Activated naive CD8-positive, alpha-beta T cell treated with anti-CD3 and anti-CD28 coated beads, Interleukin-2, amount 10 ng/mL, durations not matched to agents 7 days and 5 days (primary cell): ENCODE measurements at places on chromosomes 4 and X. TPM values are rescaled to one million over a fixed set of nuclear protein-coding genes. Genes with fewer than 3 reads are reported as not detected.
A peak's percentile ranks its signal among the peaks of the same experiment; 100 is the strongest.

CTBP1 gene
- 194 TPM for total RNA-seq

KIAA1210 gene
- total RNA-seq, result not detected

GASK1B gene
- 0.83 TPM for total RNA-seq

MMAA gene
- total RNA-seq, result 11.0 TPM

ADH1A gene
- not detected for total RNA-seq

PABPC1L2A gene
- total RNA-seq, result not detected

APELA gene
- not detected for total RNA-seq

DNA sequence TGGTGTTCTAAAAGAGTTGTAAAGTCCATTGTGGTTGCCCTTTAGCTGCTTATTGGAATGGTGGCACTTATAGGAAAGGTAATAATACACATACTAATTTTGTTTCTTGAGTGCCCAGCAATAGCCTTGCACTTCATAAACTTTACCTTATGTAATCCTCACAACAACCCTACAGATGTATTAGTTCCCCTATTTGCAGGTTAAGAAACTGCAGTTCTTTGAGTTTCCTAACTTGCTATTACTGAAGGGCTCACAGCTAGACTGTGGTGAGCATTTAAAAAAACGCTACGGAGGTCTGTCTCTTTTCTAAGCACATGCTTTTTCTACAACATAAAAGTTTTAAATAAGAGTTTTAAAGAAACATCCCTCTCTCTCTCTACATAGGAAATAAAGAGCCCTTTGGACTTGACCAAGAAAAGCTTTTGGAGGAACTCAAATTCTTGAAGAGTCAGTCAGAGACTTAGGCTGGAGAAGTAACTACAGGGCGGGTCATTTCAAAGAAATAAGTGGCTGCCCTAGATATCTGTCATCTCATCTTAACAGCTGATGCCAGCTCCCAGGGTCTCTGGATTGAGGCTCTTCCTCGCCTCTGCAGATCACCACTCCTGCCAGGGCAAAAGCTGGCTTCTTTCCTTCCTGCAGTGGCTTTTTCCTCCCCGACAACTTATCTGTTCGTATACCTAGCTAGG lies 42.0 kb upstream of the FBXW7 start:
- H3K36me3 ChIP-seq, result no peaks in the 10 kb centered on the region
- no peak overlapping the region for H3K27ac ChIP-seq
- no peak for DNase-seq
- H3K27me3 ChIP-seq, result peaks cover 14% of the 10 kb centered on the region
- H3K4me3 ChIP-seq, result no peak overlapping the region

DNA sequence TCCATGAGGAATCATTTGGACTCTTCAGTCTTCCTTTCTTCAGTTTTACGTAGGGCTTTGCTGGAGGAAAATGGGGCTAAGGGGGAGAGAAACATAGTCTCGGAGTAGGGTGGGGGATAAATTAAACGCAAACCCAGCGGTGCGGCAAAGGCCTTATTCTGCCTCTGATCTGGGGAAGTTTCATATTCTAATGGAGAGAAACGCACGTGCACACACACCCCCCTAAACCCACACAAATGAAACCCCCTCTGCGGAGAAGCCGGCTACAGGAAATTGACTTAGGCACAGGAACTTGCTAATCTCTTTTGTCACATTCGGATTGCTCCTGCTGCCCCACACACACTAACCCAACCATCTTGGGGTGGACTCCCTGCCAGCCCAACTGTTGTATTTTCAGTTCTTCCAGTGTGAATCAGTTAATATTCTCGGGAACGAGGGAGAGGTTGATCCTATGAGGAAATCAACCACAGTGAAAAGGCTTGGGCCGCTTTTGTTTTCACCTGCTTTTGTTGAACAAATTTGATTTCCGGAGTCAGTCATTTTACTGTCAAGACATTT lies at the start of gene RHOH:
TSS of gene RHOH (plus strand) at position 308 of the 558 bp plus-strand sequence. CDS start 46,356 bp downstream, outside the sequence.
- H3K36me3 ChIP-seq, result peaks cover 43% of the 10 kb centered on the region
- peak within 1 kb of the TSS; percentile 93 for H3K4me3 ChIP-seq
- H3K27me3 ChIP-seq, result no peaks in the 10 kb centered on the region
- H3K27ac ChIP-seq, result peak within 1 kb of the TSS; percentile 97

DNA sequence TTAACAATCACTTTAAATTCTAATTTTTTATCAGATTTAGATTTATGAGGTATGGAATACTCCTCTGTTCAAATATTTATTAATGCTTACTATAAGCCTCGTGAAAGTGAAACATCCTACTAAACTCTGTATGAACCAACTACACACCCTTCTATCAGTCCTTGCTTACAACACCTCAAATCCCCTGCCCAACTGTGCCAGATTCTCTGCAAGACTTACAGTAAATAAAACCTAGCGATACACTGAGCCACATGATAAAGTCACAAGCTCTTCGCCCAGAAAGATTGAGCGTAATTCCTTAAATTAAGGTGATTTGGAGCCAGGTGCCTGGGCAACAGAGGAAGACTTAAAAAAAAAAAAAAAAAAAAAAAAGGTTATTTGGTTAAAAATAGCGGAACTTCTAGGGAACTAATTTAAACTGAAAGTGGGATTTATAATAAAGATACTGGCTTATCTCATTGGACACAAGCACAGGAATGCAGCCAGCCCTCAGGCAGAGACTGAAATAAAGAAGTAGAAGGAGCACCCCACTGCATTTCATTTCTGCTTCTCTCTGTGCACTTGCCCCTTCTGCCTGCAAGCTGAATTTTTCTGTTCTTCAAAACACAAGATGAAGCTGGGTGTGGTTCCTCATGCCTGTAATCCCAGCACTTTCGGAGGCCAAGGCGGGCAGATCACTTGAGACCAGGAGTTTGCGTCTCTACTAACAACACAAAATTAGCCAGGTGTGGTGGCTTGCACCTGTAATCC lies 17.5 kb upstream of the C4orf36 start:
- peaks cover 11% of the 10 kb centered on the region for H3K4me1 ChIP-seq
- H3K36me3 ChIP-seq, result no peaks in the 10 kb centered on the region
- DNase-seq, result no peak
- H3K4me3 ChIP-seq, result no peak overlapping the region
- H3K27ac ChIP-seq, result no peak overlapping the region
- H3K27me3 ChIP-seq, result no peaks in the 10 kb centered on the region

GRCh38 chr4:182370491-182370890 lies 127.3 kb downstream of the TENM3 start:
- H3K4me3 ChIP-seq, result no peak overlapping the region
- no peak for DNase-seq
- no peak overlapping the region for H3K27ac ChIP-seq
- no peaks in the 10 kb centered on the region for H3K27me3 ChIP-seq

DNA sequence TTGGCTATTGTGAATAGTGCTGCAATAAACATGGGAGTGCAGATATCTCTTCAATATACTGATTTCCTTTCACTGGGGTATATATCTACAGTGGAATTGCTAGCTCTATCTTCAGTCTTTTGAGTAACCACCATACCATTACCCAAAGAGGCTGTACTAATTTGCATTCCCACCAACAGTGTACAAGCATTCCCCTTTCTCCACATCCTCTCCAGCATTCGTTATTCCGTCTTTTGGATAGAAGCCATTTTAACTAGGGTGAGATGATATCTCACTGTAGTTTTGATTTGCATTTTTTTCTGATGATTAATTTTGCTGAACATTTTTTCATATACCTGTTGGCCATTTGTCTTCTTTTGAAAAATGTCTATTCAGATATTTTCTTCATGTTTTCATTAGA lies 110.3 kb downstream of the PRDM5 start:
- peaks cover 2% of the 10 kb centered on the region for H3K36me3 ChIP-seq
- H3K4me1 ChIP-seq, result peaks cover 5% of the 10 kb centered on the region
- no peak overlapping the region for H3K4me3 ChIP-seq
- H3K27ac ChIP-seq, result no peak overlapping the region

GRCh38 chr4:36064117-36064516 lies 180.2 kb downstream of the ARAP2 start:
- H3K4me1 ChIP-seq, result no peaks in the 10 kb centered on the region
- peaks cover 23% of the 10 kb centered on the region for H3K36me3 ChIP-seq

- H3K36me3 ChIP-seq, result no peaks in the 10 kb centered on the region
- H3K27me3 ChIP-seq, result peaks cover 2% of the 10 kb centered on the region
- no peaks in the 10 kb centered on the region for H3K4me1 ChIP-seq
- H3K27ac ChIP-seq, result no peak overlapping the region
These were observed 227.3 kb upstream of the NOCT start for GRCh38 chr4:138788267-138788790.

DNA sequence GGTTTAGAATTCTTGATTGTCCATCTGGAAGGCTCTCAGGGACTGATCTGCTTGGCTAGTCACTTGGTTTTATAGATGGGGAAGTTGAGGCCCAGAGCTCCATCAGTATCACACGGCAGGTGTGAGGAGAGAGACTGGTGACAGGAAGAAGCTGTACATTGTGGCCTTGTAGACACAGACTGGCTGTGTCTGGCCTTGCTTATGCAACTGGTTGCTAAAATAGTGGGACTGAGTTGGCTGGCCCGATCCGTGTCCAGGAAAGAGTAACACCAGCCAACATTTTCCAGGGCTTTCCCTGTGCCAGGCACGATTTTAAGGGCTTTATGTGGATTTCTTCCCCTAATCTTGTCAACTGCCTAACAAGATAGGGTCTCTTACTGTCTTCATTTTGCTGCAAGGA lies 2.8 kb downstream of the TBC1D14 start:
- DNase-seq, result no peak
- peaks cover 3% of the 10 kb centered on the region for H3K36me3 ChIP-seq
- no peak overlapping the region for H3K27ac ChIP-seq
- H3K27me3 ChIP-seq, result peaks cover 3% of the 10 kb centered on the region

DNA sequence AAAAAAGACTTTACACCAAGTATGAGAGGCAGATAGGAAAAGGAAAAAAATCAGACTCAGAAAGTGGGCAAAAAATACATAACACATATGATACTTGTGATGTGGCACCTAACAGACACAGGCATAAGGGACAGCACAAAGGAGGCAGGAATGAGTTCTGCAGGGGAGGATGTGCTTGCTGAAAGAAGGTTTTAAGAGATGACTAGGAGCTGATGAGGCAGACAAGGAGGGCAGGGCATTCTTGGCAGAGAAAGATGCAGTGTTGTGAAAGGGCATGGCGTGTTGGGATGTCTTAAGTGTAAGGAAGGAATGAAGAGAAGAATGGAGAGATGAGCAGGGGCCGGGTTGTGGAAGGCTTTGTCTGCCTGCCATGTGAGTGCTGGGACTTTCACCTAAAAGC lies 49.7 kb upstream of the TMEM154 start:
- H3K27ac ChIP-seq, result no peak overlapping the region
- no peaks in the 10 kb centered on the region for H3K36me3 ChIP-seq
- H3K4me1 ChIP-seq, result no peaks in the 10 kb centered on the region
- no peak for DNase-seq

- DNase-seq, result no peak
- H3K4me3 ChIP-seq, result no peak overlapping the region
- no peaks in the 10 kb centered on the region for H3K27me3 ChIP-seq
- no peak overlapping the region for H3K27ac ChIP-seq
- no peaks in the 10 kb centered on the region for H3K4me1 ChIP-seq
- H3K36me3 ChIP-seq, result no peaks in the 10 kb centered on the region
These were observed 673.6 kb upstream of the INTU start for GRCh38 chr4:126959056-126959745.

GRCh38 chrX:136271300-136271699 lies 20.1 kb upstream of the MAP7D3 start:
- no peak overlapping the region for H3K4me3 ChIP-seq
- peaks cover 6% of the 10 kb centered on the region for H3K4me1 ChIP-seq

- H3K4me1 ChIP-seq, result peaks cover 24% of the 10 kb centered on the region
- peak overlapping the region; percentile 32 for H3K4me3 ChIP-seq
- H3K36me3 ChIP-seq, result peaks cover 54% of the 10 kb centered on the region
- no peaks in the 10 kb centered on the region for H3K27me3 ChIP-seq
- peak overlapping the region; percentile 81 for H3K27ac ChIP-seq
These were observed 12.4 kb downstream of the CASP6 start for GRCh38 chr4:109690690-109691410.

- no peaks in the 10 kb centered on the region for H3K27me3 ChIP-seq
- no peak overlapping the region for H3K27ac ChIP-seq
- H3K36me3 ChIP-seq, result no peaks in the 10 kb centered on the region
- no peak for DNase-seq
- H3K4me3 ChIP-seq, result no peak overlapping the region
These were observed 122.3 kb downstream of the TEX13A start for GRCh38 chrX:105098201-105098600.

GRCh38 chr4:34845926-34846325 lies 1398.4 kb downstream of the ARAP2 start:
- no peak for DNase-seq
- H3K27ac ChIP-seq, result no peak overlapping the region
- no peaks in the 10 kb centered on the region for H3K36me3 ChIP-seq

GRCh38 chrX:54798137-54798536 lies at the start of gene ITIH6:
Gene ITIH6 (minus strand): TSS chrX:54798255. CDS start chrX:54798210, 45 bp downstream.
- H3K36me3 ChIP-seq, result no peaks in the 10 kb centered on the region
- H3K27ac ChIP-seq, result no peak within 1 kb of the TSS
- H3K4me3 ChIP-seq, result no peak within 1 kb of the TSS

GRCh38 chrX:72130762-72131250 lies 909 bp downstream of the RTL5 start:
- H3K36me3 ChIP-seq, result no peaks in the 10 kb centered on the region
- no peak overlapping the region for H3K27ac ChIP-seq
- no peak overlapping the region for H3K4me3 ChIP-seq
- DNase-seq, result no peak
- peaks cover 5% of the 10 kb centered on the region for H3K4me1 ChIP-seq
- H3K27me3 ChIP-seq, result peaks cover 61% of the 10 kb centered on the region

DNA sequence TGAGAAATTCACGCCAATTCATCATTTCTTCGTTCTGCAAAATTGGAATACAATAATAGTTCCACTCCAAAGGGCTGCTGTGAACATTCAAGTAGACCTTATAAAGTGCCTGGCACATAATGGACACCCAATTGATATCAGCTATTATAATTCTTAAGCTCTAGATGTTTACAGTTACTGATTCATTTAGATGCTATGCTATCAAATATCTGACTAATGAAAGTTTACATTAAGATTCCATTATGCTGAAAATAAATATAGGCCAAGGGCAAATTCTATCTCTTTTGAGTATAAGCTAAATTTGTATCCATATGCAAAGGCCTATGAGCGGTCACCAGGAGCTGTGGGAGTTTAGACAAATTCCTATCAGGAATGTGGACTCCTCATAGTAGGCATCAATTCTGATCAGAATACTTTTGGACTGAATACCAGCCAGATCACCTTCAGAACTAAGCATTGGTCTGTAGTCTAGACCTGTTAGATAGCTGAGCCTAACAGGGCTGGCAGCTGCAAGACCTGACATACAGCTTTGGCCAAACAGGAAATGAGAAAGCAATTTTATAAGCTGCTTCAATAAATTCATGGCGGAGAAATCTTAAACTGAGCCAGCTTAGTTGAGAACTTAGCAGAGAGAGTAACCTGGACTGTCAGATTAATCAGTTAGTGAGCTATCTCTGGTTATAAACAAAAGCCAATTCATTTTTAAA lies 384.3 kb upstream of the ACTRT1 start:
- H3K27me3 ChIP-seq, result no peaks in the 10 kb centered on the region
- DNase-seq, result no peak
- no peak overlapping the region for H3K27ac ChIP-seq
- H3K4me1 ChIP-seq, result no peaks in the 10 kb centered on the region
- H3K36me3 ChIP-seq, result no peaks in the 10 kb centered on the region
- no peak overlapping the region for H3K4me3 ChIP-seq

- H3K36me3 ChIP-seq, result peaks cover 22% of the 10 kb centered on the region
- H3K27me3 ChIP-seq, result no peaks in the 10 kb centered on the region
- peaks cover 17% of the 10 kb centered on the region for H3K4me1 ChIP-seq
- no peak overlapping the region for H3K4me3 ChIP-seq
These were observed 57.6 kb downstream of the DOCK11 start for GRCh38 chrX:118553042-118553710.
